ENCODE measurements at places on chromosomes 12 and 14.
A peak's percentile ranks its signal among the peaks of the same experiment; 100 is the strongest.

GRCh38 chr12:32893043-32893442, 3.5 kb downstream of the PKP2 start:
- no peak for DNase-seq

DNA sequence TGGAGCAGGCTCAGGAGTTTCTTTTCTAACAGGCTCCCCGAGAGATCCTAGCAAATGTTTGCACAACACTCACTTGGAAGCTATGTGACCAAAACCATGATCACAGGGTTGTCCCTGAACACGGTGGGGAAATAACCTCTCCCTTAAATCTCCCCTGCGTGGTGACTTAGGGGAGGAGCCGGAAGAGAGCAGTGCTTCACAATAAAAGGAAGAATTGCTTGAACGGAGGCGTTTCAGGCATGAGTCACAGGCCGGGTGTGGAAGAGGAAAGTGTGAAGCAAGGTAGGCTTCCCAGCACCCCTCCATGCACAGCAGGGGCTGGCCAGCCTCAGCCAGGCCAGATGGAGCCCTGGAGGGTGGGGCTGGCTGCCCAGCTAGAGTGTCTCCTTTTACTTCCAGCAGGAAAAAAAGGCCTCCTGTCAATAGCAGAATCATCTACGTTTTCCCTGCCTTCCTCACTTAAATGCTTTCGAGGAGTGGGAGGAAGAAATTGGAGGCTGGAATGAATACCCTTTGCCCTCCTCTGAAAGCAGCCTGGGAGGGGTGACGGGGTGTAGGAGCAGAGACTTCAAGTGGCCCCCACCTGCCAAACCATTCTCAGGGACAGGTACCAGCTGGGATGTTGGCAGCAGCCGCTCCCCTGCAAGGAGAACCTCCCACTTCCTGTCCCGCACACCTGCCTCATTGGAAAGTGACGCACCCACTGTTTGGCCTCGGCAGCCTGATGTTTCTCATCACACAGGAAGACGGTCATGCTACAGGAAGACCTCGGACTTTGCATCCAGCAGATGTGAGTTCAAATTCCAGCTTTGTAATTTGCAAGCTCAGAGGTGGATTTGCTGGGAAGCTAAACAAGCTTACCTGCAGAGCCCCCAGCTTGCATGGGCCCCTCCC, 30.1 kb upstream of the PPP2R5C start:
- DNase-seq: peak; percentile 39

- DNase-seq: peak; percentile 63
These were observed 25.1 kb upstream of the GPHB5 start for GRCh38 chr14:63343878-63344277.

DNA sequence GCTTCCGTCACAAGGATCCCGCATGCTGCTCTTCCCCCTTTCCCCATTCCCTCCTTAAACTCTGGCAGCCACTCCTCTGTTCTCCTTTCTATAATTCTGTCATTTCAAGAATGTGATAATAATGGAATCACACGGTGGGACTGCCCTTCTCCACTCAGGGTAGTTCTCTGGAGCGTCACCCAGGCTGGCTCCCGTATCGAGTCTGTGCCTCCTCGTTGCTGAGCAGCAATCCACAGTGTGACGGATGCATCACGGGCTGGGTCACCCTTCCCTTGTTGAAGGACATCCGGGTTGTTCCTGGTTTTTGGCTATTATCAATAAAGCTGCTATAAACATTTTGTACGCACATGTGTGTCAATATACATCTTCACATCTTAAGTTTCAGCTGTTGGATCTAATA, 5.7 kb upstream of the SYNE3 start:
- no peak for DNase-seq

DNA sequence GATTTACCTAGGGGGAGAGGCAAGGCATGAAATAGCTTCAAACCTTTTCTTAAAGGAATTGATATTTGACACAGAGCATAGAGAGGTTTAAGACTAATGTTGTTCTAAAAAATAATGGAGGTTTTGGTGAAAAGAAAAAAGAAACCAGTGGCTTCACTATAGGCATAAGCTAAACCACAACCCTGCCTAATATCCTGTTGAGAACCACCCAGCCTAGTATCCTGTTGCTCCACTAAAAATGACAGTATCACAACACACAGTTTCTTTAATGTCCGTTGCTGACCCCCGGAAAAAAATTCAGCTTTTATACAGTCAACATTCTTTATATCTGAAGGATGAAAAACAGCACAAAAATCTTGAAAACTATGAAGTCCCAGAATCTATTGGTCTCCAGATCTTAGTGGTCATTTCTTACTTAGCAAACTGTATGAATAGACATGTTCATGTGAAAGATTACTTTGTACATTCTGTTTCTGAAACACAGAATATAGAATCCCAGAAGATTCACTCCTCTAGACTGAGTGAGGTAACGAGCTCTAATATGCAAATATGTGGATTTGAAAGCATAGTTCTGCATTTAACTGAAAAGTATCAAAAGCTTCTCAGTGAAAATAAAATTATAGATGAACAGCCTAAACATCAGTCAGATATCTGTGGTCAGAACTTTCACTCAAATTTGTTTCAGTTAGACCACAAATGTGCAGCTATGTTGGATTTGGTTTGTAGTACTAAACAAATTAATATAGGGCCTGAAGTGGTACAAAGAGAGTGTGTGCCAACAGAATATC, 40.5 kb downstream of the GALC start:
- no peak for DNase-seq

DNA sequence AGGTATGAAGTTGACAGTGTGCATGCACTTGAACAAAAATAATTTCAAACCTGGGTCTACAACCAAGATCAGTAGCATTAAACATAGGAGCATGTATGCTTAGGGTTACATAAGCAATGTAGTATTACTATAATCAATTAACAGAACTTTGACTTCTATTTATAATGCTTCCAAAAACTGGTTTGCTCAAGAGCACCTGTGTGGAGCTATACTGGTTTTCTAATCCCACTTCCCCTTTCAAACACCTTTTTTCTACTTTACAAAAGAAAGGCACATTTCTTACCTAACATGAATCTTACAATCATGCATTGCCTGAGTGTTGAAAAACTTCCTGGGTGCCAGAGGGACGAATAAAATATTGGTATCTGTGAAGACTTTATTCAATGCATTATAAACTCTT, 72.7 kb downstream of the EFCAB11 start:
- DNase-seq: no peak

DNA sequence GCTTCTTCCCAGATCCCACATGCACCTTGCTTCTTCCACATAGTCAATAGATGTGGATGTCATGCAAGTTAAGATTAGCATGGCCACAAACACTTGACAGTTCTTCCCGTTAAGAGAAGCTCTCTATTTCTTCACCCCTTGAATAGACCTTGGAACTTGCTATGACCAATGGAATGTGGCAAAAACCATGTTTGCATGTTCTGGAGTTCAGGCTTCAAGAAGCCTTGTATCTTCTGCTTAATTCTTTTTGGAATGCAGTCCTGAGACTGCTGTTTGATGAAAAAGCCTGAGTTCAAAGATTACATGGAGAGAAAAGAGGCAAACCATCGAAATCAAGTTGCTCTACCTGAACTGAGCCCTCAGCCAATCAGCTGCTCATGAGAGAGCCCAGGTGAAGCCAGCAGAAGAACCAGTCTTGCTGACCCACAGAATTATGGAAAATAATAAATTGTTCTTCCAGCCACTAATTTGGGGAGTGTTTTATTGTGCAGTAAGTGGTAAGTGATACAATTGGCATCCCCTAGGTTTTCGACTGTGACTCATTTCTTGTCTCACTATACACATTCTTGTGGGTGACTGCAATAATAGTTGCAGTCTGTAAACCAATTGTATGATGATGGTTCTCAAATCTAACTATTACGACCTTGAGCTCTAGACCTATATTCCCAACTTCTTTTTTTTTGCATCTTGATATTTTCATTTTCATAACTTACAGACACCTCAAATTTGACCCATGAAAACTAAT, 12.6 kb downstream of the RASSF9 start:
- DNase-seq: peak; percentile 79

- DNase-seq: no peak
These were observed 1.3 kb downstream of the BDKRB2 start for GRCh38 chr14:96205978-96206360.

- no peak for DNase-seq
These were observed 2.3 kb downstream of the MTERF2 start for GRCh38 chr12:106984588-106985137.

DNA sequence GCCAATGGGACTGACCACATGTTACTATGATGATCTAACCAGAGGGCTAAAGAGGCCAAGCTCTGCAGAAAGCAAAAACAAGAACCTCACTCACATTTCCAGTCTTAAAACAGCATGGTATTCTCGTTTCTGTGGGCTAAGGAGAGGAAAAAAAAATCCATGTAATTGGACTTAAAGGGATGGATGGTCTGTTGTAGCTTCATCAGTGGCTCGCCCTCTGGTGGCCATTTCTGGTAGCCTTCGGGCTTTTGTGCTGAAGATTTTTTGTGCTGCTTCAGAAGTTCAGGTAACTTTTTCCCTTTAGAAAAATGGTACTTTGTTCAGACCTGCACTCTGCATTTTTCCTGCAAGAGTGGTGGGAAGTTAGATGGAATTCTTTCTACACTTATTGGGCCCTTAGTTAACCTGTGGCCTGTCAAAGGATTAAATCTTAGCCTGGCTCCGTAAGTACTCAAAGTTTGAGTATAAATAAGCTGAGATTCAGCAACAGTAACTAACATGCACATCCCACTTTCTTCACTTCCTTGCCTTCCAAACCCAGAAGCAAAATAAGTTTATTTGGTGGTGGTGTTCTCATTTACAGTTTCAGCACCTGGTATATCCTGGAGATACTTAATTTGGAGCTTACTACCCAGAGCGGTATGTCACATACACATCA, 22.3 kb downstream of the DCAF4 start:
- peak; percentile 58 for DNase-seq

DNA sequence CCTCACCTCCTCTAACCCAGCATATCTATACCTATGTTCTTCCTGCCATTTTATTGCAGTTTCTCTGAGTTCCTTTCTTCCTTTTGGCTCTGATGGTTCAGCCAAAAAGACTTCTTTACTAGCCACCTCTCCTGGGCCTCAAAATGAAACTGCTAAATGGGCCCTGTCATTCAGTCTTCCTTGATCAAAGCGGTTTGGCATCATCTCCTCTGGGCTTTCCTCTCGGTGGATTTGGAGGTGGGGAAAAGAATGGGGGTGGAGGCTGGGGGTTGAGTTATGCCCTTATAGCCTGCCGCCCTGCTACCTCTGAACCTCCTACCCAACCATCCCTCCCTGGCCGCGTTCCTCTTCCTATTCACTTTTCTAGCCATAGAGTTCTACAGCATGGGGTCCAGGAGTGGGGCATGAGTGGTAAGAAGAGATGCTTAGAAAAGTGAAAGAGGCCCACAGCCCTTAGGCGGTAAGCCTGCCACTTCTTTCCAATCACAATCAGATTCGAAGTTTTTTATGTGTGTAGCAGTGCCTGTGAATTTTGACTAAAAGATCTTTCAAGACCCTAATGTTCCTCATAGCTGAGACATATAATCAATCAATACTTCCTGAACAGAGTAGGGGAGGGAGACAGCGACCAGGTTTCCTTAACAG, 2.5 kb downstream of the AJUBA start:
- DNase-seq: no peak

DNA sequence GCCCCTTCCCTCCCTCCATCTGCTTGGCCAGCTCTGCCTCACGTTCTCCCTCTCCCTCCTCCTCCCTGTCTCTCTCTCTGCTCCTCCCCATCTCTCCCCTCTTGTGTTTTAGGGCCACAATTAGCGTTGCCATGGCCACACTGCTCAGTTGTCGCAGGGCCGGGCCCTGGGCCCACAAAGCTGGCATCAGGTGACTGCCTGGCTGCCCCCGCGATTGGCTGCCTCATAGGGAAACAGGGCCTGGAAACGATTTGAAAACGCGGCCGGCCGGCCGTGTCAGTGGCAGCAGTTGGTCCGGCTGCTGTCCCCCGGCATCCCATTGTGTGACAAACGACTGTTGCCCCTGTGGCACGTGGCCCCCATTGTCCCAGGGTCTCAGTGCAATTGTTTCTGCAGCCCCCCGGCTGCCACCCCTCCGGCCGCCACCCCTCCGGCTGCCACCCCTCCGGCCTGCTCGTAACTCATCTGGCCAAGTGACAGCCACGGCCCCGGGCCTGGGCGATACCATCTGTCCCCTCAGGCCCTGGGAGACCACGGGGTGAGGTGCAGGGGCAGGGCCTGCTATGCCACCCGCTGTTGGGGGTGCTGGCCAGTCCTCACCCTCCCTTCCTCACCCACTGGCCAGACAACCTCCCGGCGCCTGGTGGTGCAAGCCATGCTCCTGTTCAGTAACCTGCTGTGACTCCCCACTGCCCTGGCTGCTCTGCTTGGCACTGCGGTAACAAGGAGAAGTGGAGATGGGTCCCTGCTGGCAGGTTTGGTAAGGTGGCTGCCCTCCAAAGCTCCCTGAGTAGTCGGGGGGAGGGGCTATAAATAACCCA, 17.4 kb downstream of the FOXN4 start:
- peak; percentile 18 for DNase-seq

DNA sequence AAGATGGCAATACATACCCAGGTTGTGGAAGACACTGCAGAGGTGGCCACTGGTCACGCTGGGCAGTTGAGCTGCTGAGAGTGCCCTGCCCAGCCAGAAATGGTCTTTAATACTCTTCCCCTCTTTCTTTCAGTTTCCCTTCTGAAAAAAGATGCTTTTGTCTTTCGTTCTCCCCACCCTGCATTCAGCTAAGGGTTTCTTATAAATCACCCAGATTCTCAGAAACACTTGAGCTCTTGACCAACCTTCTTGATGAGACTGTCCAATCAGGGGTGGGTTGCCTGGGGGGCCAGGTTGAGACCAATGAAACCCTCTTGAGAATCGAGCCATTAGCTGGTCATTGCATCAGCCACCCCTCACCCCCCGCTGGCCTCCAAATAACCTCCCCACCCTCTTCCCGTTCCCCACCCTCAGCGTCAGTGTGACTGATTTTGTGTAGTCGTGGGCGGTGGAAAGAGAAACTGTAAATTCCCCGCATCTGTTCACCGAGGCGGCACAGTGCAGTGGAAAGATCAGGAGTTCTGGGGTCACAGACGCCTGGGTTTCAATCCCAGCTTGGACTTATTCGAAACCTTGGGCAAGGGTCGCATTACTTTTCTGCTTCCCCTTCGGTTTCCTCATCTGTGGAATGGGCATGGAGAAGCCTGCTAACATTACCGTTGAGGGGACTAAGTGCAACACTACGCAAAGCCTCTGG, 52.3 kb downstream of the SLC25A47 start:
- peak; percentile 99 for DNase-seq

- no peak for DNase-seq
These were observed 168.3 kb upstream of the SYT1 start for GRCh38 chr12:78696267-78696666.

DNA sequence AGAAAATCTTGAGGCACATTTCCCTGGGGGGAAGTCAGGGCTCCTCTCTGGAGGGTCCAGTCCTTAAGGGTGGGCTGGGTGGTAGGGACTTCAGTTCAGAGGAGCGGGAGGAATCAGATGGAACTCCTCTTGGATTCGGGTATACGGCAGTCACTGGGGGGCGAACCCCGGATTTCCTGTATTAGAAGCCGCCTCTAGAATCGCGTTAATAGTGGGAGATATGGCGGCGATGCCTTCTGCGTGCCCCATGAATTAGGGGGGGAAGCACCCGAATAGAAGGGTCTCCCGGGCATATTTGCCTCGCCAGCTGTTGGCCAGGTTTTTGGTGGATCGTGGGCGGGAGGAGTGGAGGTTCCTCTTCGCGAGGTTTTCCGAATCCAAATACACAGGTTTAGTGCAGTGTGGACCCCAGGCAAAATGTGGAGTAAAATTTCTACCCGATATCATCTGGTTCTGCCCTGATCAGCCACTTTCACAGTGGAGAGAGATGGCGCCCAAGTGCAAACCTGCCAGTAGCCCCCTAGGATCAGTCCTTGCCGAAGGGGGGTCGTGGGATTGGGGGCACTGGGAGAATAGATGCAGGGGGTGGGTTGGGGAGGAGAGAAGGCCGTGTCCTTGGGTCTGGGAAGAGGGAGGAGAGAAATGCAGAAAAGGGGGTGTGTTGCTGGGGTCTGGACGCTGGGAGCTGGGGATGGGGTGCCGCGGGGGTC, 628 bp downstream of the MEG3 start:
- DNase-seq: peak; percentile 23

Data from fibroblast of skin of abdomen (primary cell).